ENCODE measurements at places on chromosomes 16 and 17. TPM values are rescaled to one million over a fixed set of nuclear protein-coding genes. Genes with fewer than 3 reads are reported as not detected.

SLFN14 gene
- not detected for total RNA-seq

ABCC11 gene
- 0.13 TPM for total RNA-seq

AP1G1 gene
- 91.6 TPM for total RNA-seq

GAS2L2 gene
- 0.24 TPM for total RNA-seq

RAB11FIP4 gene
- total RNA-seq, result 40.5 TPM

ATP6V0A1 gene
- total RNA-seq, result 146 TPM

SLC13A2 gene
- 15.3 TPM for total RNA-seq

RNF135 gene
- 29.0 TPM for total RNA-seq

SEBOX gene
- total RNA-seq, result not detected

TBC1D3K gene
- total RNA-seq, result not detected

CACNG5 gene
- total RNA-seq, result not detected

CDH11 gene
- 23.9 TPM for total RNA-seq

KLHDC4 gene
- total RNA-seq, result 32.7 TPM

KRT31 gene
- 38.5 TPM for total RNA-seq

ABCC3 gene
- 31.7 TPM for total RNA-seq

KRT28 gene
- total RNA-seq, result 1.0 TPM

RGS9 gene
- 1.1 TPM for total RNA-seq

HIC1 gene
- 6.5 TPM for total RNA-seq

ARRB2 gene
- 12.1 TPM for total RNA-seq

SEPTIN1 gene
- 1.3 TPM for total RNA-seq

CEP295NL gene
- 11.1 TPM for total RNA-seq

HOXB8 gene
- not detected for total RNA-seq

KRTAP2-3 gene
- not detected for total RNA-seq

ATP6V0C gene
- 103 TPM for total RNA-seq

CXCL16 gene
- 33.9 TPM for total RNA-seq

WFIKKN1 gene
- total RNA-seq, result 1.2 TPM

SPIRE2 gene
- total RNA-seq, result 4.5 TPM
